ENCODE measurements at places on chromosomes 13 and 19.

DNA sequence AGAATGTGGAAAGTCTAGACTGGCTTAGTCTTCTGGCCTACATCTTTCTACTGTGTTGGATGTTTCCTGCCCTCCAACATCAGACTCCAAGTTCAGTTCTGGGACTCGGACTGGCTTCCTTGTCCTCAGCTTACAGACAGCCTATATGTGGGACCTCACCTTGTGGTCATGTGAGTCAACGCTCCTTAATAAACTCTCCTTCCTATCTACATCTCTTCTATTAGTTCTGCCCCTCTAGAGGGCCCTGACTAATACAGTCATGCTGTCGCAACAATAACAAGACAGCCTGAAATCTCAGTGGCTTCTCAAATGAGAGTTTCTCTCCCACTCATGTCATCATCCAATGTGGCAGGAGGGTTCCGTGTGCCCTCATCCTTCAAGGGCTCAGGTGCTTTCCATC is 347.8 kb downstream of the MZT1 start:
- DNase-seq, result no peak

DNA sequence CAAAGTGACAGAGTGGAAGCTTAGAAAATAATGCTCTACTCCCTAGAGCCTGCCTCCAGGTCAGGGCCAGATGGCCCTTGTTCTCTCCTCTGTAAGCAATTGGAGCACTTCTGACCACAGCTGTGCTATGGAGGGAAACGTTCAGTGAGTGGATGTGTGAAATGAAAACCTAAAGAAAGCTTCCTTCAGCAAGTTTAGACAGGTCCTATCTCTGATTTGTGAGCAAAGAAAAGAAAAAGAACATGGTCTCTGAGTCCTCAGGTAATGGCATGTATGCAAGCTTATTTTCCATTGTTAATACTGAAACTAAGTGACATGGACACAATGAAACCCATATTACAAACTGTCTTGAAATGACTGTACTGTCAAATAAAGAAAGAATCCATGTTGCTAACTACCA is 1486.8 kb downstream of the EFNB2 start:
- peak; percentile 50 for DNase-seq

DNA sequence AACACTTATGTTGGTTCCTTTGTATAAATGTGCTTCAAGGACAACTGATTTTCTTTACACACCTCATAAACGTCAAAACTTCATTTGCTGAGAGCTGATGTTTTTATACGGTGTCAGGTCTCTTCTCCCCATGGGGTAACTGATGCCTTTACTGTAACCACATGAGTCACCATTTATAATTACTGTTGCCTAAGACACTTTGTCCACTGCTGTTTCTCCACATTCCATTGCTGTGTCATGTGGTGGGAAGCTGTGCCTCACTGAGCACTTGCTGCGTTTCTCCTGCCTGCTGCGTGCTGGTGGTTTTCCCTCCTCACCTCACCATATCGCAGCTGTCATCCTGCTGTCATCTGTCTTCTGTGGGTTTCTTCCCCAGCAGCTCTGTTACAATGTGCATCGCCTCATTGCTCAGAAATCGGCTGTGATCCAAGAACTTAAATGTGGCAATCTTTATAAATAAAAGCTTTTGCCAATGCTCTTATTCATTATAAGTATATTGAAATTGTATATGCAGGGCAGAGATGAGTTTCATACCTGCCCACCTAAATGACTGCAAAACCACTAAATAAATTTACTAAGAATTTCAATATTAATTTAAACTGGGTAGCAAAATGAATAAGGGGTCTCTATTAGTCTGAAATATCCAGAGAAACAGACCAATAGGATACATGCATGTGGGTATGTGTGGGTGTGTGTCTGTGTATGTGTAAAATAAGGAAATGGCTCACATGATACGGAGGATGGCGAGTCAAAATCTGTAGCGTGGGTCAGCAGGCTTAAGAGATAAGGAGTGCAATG is 547.0 kb upstream of the SLITRK5 start:
- no peak for DNase-seq

DNA sequence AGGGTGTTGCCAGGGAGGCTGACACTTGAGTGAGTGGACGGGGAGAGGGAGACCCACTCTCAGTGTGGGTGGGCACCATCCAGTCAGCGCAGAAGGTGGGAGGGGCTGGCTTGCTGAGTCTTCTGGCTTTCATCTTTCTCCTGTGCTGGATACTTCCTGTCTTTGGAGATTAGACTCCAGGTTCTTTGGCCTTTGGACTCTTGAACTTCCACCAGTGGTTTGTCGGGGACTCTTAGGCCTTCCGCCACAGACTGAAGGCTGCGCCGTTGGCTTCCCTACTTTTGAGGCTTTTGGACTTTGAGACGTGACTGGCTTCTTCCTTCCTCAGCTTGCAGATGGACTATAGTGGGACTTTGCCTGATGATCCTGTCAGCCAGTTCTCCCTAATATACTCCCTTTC is 4.3 kb upstream of the LENG8 start:
- DNase-seq, result no peak

DNA sequence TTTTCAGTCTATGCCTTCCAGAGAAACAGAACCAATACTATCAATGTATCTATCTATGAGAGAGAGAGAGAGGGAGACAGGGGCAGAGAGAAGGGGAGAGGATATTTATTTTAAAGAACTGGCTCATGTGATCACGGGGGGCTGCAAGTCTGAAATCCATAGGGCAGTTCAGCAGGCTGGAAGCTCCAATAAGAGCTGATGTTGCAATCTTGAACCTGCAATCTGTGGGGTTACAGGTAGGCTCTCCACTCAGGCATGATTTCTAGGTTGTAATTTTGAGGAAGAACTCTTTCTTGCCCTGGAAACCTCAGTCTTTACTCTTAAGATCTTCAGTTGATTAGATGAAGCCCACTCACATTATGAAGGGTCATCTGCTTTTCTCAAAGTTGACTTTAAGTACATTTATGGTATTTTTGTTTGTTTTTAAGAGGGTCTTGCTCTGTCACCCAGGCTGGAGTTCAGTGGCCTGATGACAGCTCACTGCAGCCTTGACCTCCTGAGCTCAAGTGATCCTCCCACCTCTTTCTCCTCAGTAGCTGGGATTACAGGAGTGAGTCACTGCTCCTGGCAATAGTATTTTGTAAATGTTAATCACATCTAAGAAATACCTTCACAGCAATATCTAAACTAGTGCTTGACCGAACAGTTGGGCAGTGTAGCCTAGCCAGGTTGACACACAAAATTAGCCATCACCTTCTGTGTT is 376.4 kb downstream of the FGF9 start:
- no peak for DNase-seq

DNA sequence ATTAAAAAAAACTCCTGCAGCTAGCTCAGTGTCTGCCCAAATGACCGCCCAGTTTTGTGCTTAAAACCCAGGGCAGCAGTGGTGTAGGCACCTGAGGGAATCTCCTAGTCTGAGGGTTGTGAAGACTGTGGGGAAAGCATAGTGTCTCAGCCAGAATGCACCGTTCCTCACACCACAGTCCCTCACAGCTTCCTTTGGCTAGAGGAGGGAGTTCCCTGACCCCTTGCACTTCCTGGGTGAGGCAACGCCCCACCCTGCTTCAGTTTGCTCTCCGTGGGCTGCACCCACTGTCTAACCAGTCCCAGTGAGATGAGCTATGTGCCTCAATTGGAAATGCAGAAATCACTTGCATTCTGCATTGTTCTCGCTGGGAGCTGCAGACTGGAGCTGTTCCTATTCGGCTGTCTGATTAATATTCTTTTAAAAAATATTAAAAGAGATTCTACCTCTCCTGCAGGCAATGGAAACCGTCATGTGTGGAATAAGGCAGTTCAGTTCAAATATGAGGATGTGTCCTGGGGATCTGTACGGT is 645.7 kb downstream of the FGF9 start:
- no peak for DNase-seq

GRCh38 chr19:38362076-38362945 is 12.1 kb upstream of the PSMD8 start:
- DNase-seq, result peak; percentile 81
